NCI-H1048 (cell line): ENCODE measurements at places on chromosomes 6 and 20.

GRCh38 chr20:62120365-62120762, 1.9 kb upstream of the LSM14B start:
- no peak for DNase-seq

DNA sequence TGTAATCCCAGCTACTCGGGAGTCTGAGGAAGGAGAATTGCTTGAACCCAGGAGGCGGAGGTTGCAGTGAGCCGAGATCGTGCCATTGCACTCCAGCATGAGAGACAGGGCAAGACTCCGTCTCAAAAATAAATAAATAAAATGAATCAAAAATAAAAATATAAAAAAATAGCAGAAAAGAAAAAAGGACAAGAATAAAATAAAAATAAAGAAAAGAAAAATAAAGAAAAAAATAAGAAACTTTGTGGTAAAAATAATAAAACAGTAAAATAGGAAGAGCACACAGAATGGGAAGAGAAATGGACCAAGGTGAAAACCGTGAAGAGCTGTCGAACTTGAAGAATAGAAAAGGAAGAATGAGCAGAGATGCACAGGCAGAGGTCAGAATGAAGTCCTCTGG, 63.0 kb downstream of the SNX5 start:
- DNase-seq, result no peak

- DNase-seq, result peak; percentile 7
Measured at GRCh38 chr6:136582711-136583471, 32.7 kb upstream of the MAP7 start.

GRCh38 chr6:54907355-54907754, 60.8 kb downstream of the FAM83B start:
- DNase-seq, result no peak

DNA sequence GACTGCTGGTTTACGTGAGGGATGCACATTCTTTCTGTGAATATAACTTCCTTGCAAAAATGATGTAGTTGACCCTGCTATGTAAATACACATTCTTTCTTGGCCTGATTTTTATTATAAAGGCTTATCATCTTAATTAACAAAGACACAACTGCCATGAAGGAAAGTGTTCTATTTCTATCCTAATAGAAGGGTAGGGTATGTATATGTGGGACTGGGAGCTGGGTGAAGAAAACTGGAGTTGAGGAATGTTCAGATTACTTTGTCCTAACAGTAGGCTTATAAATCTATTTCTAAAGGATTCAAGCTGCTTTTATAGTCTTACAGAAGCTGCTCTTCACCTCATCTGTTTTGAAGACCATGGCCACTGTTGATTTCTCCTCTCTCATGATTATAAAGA, 76.5 kb upstream of the RGS17 start:
- DNase-seq, result no peak

DNA sequence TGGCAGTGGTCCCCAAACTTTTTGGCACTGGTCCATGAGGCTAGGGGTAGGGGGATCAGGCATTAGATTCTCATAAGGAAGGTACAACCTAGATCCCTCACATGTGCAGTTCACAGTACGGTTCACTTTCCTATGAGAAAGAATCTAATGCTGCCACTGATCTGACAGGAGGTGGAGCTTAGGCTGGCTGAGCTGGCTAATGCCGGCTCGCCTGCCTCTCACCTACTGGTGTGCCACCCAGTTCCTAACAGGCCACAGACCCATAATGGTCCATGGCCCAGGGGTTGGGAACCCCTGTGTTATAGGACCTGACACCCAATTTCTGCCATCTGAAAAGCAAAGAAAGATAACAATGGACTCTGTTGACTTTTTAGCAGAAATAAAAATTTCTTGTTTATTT, 199.6 kb downstream of the GMPR start:
- DNase-seq, result no peak

DNA sequence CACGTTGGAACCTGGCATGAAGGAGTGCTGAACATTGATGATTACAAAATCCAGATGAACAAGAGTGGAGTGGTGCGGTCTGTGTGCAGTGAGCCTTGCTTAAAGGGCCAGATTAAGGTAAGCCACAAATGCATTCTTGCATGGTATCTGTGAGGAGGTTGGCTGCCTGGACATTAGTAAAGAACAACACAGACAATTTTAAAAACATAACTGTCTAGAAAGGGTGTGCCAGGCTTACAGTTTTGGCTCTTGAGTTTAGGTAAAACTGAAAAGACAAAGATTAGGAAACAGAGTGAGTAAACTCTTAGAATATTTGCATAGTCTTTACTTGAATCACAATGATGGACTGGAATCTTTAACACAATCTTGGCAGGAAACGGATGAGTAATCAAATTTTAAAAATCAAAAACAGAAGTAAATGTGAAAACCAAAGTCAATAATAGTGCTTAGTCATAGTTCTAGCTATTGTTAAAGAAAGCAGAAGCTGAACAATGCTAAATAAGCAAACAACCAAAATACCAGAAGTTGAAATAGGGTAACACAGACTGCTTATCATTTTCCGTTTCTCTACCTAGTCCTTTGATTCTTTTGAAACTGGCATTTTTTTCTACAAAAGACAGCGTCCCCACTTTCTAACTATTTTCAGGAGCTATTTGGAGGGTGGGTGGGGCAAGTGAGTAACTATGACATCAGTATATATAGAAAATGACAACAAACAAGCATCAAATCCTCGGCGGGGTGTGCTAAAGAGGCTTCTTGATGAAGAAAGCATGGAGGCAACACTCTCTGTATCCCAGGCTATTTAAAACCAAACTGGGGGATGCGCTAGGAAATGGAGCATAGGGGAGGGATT, 185.8 kb upstream of the RAB32 start:
- no peak for DNase-seq

GRCh38 chr6:33961691-33962090, 157.9 kb upstream of the MLN start:
- no peak for DNase-seq

DNA sequence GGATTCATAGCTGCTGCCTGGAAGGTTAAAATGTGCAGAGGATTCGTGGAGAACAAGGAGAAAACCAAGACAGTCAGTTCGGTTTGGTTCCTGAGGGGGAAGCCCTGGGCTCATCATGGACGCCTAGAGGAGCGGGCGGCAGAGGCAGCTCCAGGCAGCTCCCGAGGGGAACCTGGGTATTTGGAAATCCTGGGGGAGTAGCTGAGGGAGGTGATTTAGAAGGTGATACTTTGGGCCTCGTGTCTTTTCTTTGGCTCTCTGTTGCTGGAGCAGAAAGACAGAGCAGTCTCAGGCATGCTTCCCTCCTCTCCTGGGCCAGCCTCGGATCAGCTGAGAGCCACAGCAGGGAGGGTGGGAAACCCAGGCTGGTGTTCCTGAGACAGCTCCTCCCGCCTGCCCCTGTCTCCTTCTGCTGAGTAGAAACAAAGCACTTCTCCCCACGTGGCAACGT, 139.5 kb downstream of the DLL1 start:
- no peak for DNase-seq

DNA sequence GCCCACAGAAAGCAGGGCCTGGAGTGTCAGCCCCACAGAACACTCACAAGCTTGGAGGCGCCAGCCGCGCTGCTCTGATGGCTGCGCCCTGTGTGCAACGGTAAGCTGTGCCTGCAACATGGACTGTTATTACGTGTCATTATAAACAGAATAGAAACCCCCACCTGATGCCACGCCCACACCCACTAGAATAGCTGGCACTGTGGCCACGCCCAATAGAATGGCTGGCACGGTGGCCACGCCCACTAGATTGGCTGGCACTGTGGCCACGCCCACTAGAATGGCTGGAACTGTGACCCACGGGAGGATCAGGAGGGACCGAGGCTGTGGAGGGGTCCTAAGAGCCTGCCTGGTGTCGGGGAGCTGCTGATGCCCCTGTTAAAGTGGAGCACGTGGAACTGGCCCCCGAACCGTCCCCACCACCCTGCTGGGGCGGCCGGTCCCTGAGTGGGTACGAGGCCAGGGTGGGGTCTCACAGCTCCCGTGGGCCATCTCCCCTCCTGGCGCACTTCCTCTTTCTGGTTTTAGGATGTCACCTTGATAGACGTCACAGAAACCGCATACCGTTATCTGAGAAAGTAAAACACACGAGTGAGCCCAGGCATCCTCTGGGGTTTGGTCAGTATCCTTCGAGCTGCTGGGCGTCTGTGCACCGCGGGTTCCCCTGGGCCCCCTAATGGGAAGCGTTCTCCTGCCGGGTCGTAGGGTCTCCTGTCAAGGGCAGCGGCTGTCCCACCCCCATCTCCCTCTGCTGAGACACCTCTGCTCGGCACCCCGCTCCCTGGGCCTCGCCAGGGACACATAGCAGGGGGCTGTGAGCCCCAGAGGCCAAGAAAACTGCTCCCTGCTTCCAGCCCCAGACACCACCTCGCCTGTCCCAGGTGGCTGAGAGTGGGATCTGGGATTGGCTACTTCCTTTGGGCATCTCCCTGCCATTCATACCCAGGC, 25.4 kb downstream of the SLC17A9 start:
- DNase-seq, result peak; percentile 69

DNA sequence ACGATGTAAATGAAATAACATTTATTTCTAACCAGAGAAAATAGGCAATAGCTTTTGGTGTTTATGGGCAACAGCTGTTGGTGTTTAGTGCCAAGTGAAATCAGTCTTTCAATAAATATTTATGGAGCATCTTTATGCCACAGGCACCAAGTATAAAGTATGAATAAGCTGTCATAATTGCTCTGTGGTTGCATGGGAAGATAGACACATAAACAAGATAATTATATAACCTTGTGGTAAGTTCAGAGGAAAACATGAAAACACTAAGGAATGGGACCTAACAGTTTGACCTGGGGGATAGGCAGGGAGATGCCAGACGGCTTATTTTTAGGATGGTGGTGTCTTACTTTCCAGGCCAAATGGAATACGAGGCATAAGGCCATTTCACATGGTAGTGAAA, 110.9 kb downstream of the GFRAL start:
- DNase-seq, result no peak

DNA sequence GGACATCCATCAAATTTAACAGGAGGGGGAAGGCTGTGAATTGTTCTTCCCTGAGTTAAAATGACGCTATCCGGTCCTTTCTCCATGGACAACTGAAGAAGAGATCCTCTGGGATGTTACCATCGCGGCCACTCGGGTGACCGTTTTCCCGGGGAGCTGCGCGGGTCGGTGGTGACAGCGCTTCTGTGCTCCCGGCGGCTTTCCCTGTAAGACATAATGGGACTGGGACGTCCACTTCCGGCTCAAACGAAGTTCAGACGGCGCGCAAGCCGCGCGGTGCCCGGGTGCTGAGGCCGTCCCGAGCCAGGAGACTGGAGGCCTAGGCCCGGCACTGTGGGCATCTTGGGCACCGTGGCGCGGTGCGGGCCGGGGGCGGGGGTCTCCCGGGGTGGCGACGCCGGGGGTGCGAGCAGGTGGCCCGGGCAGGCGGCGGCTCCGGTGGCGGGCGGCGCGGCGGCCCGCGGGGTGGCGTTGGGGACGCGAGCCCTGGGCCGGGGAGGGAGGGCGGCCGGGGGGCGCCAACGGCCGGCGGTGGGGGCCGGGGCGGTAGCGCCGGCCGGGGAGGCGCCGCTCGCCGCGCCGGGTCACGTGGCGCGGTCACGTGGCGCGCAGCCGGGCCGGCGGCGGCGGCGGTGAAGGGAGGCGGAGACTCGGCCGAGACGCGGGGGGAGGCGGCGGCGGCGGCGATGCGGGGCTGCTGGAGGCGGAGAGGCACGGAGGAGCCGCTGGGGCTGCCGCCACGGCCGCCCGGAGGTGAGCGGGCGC, 63.6 kb downstream of the GTF2H5 start:
- DNase-seq, result peak; percentile 19

- DNase-seq, result no peak
Measured at GRCh38 chr20:32301719-32302506, 24.5 kb downstream of the KIF3B start.

GRCh38 chr6:151514000-151514730, 20.3 kb downstream of the CCDC170 start:
- no peak for DNase-seq

DNA sequence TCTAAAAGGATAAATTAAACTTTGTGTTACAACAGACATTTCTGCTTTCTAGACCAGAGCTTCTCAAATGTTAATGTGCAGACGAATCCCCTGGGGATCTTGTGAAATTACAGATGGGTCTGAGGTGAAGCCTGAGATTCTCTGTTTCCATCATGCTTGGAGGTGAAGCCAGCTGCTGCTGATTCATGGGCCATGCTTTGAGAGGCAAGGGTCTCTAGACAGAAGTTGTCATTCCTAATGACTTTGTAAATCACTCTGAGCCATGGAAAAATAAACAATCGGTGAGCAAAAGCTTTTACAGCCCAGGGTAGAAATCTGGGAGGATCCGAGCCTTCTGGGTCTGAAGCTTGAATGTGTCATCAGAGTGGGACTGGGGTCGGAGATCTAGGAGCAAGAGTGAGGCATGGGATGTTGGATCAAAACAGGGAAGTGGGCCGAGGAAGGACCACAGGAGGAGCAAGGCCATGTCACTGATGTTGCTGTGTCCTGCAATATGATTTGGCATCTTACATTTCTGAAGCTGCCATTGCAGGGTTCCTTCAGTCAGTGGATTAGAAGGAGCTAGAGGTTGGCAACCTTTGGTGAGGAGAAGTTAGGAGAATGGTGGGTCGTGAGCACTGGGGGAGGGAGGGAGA, 77.3 kb downstream of the TRMT11 start:
- DNase-seq, result no peak

DNA sequence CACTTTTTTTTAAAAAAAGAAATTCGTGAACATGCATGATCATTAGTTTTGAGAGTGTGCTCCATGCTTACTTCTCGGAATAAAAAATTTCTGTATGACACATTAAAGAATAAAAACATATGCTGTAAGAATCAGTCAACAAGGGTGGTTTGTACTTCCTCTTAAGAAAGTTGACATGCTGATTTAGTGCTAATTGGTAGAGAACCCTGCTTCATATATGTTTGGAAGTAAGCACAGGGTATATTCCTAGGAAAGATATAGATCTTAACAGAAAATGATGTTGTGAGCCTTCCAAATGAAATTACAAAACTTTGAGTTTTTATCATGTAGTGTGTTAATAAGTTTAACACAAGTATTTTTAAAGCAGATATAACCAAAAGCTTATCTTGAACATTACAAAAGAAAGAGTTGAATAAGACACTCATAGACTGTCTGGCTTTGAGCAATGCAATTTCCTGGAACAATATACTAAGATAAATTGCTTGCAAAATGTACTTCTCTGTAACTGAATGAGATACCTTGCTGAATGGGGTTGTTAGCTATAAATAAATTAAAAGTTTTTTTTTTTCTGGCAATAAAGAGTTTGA, 13.8 kb upstream of the VIP start:
- DNase-seq, result no peak

GRCh38 chr6:75842191-75842590, 93.2 kb downstream of the MYO6 start:
- DNase-seq, result no peak

DNA sequence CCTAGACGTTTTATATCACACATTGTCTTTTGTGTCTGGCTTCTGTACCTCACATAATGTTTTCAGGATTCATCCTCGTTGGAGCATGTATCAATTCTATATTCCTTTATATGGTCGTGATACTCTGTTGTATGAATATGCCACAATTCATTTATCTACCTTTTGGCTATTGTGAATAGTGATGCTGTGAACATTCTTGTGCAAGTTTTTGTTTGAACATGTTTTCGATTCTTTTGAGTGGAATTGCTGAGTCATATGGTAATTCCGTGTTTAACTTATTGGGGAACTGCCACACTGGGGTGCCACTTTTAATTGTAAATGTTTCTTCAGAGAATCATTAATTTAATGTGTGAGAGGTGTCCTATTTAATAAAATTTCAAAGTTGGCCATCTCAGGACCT, 101.2 kb downstream of the SLC35B3 start:
- no peak for DNase-seq

- DNase-seq, result no peak
Measured at GRCh38 chr20:57244627-57245214, 21.7 kb downstream of the BMP7 start.
